Tibial artery (tissue), 4 donors: ENCODE measurements at places on chromosomes 11 and 22.

DNA sequence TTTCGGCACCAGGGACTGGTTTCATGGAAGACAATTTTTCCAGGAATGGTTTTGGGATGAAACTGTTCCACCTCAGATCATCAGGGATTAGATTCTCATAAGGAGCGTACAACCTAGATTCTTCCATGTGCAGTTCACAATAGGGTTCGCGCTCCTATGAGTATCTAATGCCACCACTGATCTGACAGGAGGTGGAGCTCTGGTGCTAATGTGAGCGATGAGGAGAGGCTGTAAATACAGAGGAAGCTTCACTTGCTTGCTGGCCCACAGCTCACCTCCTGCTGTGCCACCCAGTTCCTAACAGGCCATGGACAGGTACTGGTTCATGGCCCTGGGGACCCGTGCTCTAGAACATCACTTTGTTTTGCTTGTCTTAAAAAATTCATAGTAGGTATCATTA is 41.8 kb upstream of the AMPD3 start:
- no peaks in the 10 kb centered on the region for H3K27me3 ChIP-seq
- DNase-seq = no peak
- no peak overlapping the region for H3K4me3 ChIP-seq
- no peaks in the 10 kb centered on the region for H3K4me1 ChIP-seq

- H3K4me1 ChIP-seq = peaks cover 7% of the 10 kb centered on the region
- no peak overlapping the region for H3K4me3 ChIP-seq
- H3K36me3 ChIP-seq = no peaks in the 10 kb centered on the region
- DNase-seq = no peak
- H3K27ac ChIP-seq = no peak overlapping the region
Observed at GRCh38 chr11:125286486-125286885, 121.9 kb downstream of the PKNOX2 start.

- DNase-seq = no peak
- H3K4me3 ChIP-seq = no peak overlapping the region
- no peaks in the 10 kb centered on the region for H3K4me1 ChIP-seq
- no peak overlapping the region for H3K27ac ChIP-seq
Observed at GRCh38 chr22:48696371-48696770, 1131.3 kb downstream of the BRD1 start.

DNA sequence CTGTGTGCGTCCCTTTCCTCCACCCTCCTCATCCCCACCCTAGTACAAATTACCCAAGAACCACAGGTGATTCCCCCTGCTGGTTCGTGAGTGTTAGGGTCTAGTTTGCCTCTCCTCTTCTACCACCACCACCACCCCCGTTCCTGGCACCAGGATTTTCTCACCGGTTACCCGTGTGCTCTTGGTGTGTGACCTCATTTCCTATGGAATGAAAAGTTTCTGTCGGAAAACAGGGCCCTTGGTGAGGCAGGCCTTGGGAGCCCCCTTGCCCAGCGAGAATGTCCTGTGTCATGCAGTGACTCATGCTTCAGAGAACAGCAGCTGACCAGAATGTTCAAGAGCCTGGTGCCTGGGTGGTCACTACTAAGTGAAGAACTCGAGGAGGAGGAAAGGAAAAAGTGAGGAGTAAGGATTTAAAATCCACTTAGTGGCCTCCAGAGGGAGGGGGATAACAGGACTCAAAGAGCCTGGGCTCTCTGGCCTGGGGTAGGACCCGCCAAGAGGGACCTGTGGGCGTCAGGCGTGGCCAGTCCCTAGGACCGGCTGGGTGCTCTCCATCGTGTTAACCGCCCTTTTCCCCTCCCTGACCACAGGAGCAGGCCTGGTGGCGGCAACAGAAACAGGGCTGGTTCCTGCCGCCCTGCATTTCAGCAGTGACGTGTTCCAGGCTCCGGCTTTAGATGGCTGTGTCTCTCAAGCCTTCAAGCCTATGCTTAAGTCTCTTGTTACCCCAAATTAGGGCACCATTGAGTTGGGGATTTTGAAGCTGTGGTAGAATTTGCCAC is 30.2 kb downstream of the C22orf31 start:
- H3K27ac ChIP-seq = peak overlapping the region; percentile 84
- peaks cover 35% of the 10 kb centered on the region for H3K4me1 ChIP-seq
- H3K36me3 ChIP-seq = no peaks in the 10 kb centered on the region
- peak overlapping the region; percentile 37 for H3K4me3 ChIP-seq
- peak; percentile 76 for DNase-seq

DNA sequence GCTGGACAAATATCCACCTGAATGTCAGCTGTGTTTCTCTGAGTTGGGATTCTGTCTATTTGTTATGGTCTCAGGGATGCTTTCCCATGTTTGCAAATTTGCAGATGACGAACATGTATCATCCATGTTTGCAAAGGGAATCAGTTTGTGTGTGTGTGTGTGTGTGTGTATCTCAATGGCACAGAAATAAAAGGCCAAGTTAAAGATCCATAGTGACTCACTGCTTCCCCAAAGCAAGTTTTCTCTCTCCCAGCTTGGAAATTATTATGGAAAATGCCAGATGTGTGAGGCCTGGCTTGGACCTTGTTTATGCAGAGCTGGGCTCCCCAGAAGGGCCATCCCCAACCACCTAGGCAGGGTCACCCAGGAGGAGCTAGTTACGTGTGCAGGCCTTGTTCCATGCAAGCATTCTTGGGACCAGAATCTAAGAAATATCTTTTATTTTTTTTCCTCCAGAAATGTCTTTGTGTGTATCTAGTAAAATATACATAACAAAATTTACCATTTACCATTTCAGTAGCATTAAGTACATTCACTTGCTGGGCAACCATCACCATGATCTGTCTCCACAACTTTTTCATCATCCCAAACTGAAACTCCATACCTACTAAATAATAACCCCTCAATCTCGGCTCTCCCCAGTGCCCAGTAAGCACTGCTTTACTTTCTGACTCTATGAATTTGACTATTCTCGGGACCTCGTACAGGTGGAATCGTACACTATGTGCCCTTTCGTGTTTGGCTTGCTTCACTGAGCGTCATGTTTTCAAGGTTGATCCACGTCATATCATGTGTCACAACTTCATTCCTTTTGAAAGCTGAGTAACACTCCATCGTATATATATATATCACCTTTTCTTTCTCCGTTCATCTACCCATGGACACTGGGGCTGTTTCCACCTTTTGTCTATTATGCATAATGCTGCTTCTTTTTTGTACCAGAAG is 56.6 kb upstream of the WNT7B start:
- H3K27ac ChIP-seq = no peak overlapping the region
- H3K4me1 ChIP-seq = no peaks in the 10 kb centered on the region
- no peak overlapping the region for H3K4me3 ChIP-seq
- no peak for DNase-seq

DNA sequence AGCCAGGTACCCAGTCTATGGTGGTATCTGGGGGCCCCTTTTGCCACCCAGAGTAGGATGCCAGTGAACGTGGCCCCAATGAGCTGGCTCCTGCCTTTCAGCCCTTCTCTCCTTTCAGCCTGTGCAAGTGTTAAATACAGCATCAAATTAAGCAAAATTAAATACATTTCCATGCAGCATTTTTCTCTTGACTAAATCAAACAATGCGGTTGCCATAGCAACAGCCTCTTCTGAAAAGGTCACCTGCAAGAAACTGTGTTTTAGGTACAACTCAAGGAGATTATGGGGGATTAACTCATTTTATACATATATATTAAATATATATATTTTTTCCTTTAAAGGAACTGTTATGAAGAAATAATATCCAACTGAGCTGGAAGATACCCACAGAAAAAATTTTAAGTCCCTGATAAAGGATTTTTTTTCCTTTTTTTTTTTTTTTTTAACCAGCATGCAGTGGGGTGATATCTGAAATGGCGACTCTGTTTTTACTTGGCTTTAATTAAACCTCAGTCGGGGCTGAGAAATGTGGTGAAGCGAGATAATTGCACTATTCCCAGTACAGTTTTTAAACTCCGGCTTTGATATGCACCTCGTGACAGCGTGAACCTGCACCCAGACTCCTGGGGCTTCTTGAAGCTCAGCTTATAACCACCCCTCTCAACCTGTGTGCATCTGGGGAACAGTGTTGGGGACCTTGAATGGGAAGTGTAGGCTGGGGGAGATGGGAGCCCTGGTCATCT is 115.3 kb downstream of the PKNOX2 start:
- no peaks in the 10 kb centered on the region for H3K27me3 ChIP-seq
- no peaks in the 10 kb centered on the region for H3K4me1 ChIP-seq
- no peaks in the 10 kb centered on the region for H3K36me3 ChIP-seq
- DNase-seq = no peak
- no peak overlapping the region for H3K4me3 ChIP-seq
- H3K27ac ChIP-seq = no peak overlapping the region

- H3K4me1 ChIP-seq = no peaks in the 10 kb centered on the region
- no peaks in the 10 kb centered on the region for H3K36me3 ChIP-seq
- no peaks in the 10 kb centered on the region for H3K27me3 ChIP-seq
- no peak for DNase-seq
Observed at GRCh38 chr11:110909336-110909735, 197.1 kb upstream of the ARHGAP20 start.

GRCh38 chr11:67439321-67440228 is 2.1 kb upstream of the PTPRCAP start:
- H3K27ac ChIP-seq = peak overlapping the region; percentile 64
- DNase-seq = peak; percentile 84
- H3K27me3 ChIP-seq = no peaks in the 10 kb centered on the region
- H3K4me3 ChIP-seq = no peak overlapping the region
- peaks cover 62% of the 10 kb centered on the region for H3K4me1 ChIP-seq

DNA sequence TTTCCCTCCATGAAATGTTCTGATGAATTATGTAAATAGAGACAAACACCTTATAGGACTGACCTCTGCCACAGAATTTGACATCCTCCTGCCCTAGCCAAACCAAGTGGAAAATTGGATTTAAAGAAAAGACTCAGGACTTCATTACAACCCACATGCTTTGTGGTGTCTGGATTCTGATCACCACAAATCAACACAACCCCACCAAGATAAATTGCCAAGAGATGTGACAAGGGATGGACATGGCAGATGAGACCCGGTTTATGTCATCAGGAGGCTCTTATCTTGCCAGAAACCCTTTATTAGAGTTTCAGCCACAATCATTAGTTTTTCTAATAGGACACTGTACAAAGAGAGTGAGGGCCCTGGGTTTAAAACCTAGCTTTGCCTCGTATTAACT is 57.9 kb upstream of the SLC6A5 start:
- no peak overlapping the region for H3K4me3 ChIP-seq
- H3K27ac ChIP-seq = no peak overlapping the region
- H3K27me3 ChIP-seq = no peaks in the 10 kb centered on the region
- DNase-seq = no peak
- H3K4me1 ChIP-seq = no peaks in the 10 kb centered on the region
- no peaks in the 10 kb centered on the region for H3K36me3 ChIP-seq

DNA sequence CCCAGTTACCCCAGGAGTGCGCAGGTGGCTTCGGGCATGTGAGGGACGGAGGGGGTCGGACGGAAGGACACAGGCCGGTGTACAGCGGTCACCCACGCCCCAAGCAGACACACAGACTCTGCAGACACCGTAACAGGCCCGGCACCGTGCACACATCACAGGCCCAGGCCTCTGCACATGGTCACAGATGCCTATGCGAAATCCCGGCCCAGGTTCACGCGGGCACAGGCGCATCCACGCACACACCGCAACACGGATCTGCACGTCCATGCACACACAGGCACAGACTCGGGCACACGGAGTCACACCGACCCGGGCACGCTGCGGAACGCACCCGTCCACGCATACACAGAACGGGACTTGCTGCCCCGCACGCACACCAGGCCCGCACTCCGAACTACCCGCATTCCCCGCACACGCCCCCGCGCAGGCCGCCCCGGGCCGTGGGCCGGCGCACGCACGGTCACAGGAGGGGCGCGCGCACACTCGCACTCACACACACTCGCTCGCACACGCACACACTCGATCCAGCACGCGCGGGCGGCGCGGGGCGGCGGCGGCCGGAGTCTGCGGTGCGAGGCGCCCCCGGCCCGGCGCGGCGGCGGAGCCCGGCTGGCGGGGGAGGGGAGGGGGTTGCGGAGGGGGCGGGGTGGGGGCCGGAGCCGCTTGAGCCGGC is at the start of gene MGAT3:
TSS of gene MGAT3 (plus strand) at position 491 of the 676 bp plus-strand sequence. CDS start 30,336 bp downstream, outside the sequence.
- H3K4me1 ChIP-seq = peaks cover 9% of the 10 kb centered on the region
- no peaks in the 10 kb centered on the region for H3K27me3 ChIP-seq
- H3K27ac ChIP-seq = no peak within 1 kb of the TSS
- no peaks in the 10 kb centered on the region for H3K36me3 ChIP-seq

- H3K4me3 ChIP-seq = peak overlapping the region; percentile 61
- no peak for DNase-seq
- H3K27me3 ChIP-seq = no peaks in the 10 kb centered on the region
- peak overlapping the region; percentile 90 for H3K27ac ChIP-seq
- no peaks in the 10 kb centered on the region for H3K36me3 ChIP-seq
Observed at GRCh38 chr22:19290400-19291217, 910 bp downstream of the CLTCL1 start.

- no peak overlapping the region for H3K27ac ChIP-seq
- H3K4me3 ChIP-seq = no peak overlapping the region
- no peaks in the 10 kb centered on the region for H3K36me3 ChIP-seq
- H3K27me3 ChIP-seq = peaks cover 12% of the 10 kb centered on the region
- no peak for DNase-seq
Observed at GRCh38 chr22:32961497-32961896, 96.7 kb downstream of the SYN3 start.

DNA sequence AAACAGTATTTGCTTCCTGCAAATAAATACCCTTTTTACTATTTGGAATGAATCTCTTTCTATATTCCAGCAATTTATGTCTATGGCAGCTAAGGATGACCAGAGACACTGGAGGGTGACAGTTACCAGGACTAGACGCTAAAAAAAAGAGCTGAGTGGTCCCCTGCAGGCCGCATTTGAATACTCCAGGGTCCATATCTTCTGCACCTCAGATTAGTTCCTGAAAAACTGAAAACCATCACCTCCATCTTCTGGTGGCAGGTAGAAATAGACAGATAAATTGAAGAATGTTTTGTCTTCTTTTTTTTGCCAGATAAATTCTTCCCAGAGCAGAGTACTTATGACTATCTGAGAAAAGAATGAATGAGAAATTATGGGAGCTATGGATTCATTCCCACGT is 145.6 kb downstream of the CSNK2A3 start:
- H3K4me3 ChIP-seq = no peak overlapping the region
- H3K27me3 ChIP-seq = no peaks in the 10 kb centered on the region
- H3K4me1 ChIP-seq = peaks cover 15% of the 10 kb centered on the region

DNA sequence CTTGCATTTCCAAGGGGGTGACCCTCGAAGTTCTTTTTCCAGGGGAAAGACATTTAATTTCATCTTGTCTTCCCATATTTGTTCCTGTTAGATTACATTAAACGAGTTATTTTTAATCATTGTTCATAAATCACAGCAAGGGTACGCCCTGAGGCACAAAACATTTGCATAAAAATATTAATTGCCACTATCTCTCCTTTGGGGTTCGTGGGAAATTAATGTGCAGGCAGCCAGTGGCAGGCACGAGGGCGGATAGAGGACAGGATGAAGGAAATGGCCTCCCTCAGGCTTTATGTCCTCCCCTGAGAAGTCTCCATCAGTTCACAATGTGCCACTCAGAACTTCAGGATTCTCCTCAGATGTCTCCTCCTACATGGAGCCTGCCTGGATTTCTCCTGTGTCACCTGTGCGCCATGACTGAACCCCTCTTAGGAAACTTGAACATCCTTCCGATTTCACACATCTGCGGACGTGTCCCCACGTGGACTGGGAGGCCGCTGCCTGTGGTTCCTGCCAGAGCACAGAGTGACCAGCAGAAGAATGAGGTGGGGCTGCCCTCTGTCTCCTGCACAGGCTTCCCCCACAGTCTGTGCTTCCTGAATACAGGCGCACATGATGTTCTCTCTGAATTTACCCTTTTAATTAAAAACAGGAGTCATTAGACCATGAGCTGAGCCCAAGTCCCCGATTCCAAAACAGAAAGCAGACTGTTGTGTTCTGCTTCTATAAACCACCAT is 1085.9 kb downstream of the TBC1D22A start:
- H3K27me3 ChIP-seq = no peaks in the 10 kb centered on the region
- no peak overlapping the region for H3K27ac ChIP-seq
- no peaks in the 10 kb centered on the region for H3K36me3 ChIP-seq
- no peaks in the 10 kb centered on the region for H3K4me1 ChIP-seq
- no peak overlapping the region for H3K4me3 ChIP-seq
